ENCODE measurements at places on chromosomes 6 and 20.
A peak's percentile ranks its signal among the peaks of the same experiment; 100 is the strongest.

DNA sequence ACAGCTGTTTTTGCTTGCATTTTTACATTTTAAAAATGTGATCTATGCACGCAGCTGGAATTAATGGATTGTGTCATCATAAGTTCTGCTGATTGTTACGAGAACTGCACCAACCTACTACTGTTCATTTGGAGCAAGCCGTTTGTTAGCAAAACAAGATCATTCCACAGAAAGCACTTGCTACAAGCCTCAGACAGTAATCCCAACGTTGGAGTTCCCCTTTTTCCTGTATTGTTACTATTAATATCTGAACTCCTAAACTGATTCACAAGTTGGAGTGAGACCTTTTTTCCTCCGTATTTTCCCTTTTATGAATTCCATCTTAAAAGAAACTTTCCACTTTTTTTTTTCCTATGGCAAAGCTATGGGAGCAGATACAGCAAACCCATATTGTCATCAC lies 3.5 kb downstream of the TENT5A start:
- DNase-seq: no peak

GRCh38 chr6:11364971-11365397 lies 132.5 kb upstream of the NEDD9 start:
- peak; percentile 41 for DNase-seq

DNA sequence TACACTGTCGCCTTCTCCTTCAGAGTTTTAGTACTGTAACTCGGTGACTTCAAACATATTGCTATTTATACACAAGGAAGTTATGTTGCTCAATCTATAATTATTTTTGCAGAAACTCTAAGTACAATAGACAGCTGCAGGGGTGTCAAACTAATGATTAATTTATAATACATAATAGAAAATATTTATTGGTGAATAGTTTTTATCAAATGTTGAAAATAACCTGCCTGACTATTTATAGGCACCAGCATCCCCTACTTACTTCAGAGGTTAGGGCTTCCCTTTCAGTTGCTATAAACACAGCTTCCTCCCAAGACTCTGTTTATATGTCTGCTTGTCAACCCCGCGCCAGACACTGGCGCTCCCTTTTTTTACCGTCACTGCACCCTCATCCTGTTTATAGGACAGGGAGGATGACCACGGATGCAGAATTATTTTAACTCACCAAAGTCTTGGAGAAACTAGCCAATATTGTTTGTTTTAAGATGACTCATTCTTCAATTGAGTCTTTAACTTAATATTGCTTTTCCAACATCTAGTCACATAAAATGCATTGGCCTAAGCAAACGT lies 225.0 kb downstream of the ALDH8A1 start:
- DNase-seq: peak; percentile 84

- DNase-seq: no peak
Measured at GRCh38 chr6:30007132-30007764, 53.8 kb upstream of the POLR1H start.

All from astrocyte of the spinal cord (primary cell).